ENCODE measurements at places on chromosomes 5 and 9.

GRCh38 chr9:115340314-115340713, 222.4 kb upstream of the TNC start:
- no peak for DNase-seq

DNA sequence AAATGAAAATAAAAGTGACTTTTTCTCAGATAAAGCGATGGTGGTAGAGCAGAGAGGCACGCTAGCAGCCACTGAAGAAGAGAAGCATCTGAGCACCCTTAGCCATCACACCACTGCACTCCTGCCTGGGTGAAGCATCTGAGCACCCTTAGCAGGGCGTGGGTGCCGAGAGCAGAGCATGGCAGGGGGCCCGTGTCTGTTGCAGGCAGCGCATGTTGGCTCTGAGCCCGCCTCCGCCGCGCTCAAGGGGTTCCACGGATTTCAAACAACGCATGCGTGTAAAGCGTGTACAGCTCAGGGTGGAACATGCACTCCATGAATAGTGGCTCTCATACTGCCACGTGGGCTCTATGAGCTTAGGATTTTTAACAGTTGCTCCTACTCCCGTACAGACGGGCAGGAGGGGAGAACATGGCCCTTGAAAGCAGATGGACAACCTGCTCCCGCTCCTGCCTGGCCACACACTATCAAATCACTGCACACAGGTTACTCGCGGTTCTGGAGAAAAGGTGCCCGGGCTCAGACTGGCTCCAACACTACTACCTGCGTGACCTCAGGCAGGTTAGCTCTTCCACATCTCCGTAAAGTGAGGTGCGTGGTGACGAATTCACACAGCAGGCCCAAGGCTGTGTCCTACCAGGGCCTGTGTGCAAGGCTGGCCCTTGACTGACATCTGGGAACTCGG, 12.1 kb downstream of the LRRC14B start:
- DNase-seq, result no peak

DNA sequence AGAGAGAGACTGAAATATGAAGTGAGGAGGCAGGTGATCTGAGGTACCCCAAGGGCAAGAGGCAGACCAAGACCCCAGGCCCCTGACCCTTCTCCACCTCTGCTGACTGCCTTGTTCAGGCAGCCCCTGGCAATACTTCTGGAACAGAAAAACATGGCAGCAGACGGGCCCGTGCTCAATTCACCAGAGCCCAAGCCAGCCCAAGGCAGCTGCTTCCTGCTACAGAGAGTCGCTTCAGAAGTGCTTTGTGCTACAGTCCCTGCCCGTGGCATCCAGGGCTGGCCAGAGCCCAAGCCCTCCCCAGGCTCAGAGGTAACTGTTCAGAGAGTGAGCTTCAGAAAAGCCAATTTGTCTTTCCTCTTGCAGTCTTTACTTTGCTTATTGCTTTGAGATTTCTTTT, 151.4 kb upstream of the FSTL4 start:
- no peak for DNase-seq

DNA sequence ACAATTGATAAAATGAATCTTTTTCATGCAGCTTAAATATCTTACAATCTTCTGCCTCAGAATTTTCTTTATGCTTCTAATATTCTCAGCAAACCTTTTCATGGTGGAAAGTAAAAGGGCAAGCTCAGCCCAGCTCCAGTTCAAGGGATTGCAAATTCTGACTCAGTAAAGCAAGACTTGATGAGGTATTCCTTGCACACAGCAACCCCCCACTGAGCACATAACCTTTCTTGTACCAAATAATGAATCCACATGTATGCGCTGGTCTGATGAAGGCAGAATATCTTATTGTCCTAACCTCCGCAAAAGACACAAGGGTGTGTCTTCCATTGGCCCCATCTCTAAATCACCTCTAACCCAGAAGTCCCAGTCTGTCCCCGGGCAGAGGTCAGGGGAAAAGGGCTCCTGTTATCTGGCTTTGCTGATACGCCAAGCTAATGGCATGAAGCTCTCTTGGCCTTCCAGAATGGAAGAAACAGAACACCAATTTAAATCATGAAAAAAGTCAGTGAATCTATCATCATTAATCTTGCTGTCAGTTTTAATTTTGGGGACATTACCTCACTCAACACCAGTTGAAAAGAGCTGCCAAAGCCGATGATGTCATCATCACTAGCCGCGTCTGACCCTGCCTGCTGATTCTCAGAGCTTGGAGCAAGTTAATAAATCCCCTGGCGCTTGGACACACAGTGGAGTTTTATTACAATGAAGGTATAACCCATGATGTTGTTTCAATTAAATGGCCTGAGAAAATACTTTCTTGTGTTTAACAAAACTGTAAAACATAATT, 592.5 kb upstream of the CLINT1 start:
- no peak for DNase-seq

DNA sequence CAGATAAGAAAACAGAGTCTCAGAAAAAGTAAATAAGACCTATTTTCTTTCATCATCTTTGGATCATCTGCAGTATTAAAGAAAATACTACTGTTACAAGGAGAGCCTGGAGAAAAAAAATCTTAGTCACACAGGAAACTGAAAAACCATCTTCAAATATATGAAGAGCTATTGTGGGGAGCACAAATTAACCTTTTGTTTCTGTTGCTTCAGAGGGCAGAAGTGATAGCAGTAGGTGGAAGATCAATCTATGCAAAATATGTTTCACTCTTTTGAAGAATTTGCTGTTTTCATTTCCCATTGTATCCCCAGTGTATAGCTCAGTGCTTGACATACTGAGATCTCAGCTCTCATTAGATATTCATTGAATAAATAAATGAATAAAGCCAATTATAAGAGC, 13.1 kb upstream of the CEMIP2 start:
- no peak for DNase-seq

DNA sequence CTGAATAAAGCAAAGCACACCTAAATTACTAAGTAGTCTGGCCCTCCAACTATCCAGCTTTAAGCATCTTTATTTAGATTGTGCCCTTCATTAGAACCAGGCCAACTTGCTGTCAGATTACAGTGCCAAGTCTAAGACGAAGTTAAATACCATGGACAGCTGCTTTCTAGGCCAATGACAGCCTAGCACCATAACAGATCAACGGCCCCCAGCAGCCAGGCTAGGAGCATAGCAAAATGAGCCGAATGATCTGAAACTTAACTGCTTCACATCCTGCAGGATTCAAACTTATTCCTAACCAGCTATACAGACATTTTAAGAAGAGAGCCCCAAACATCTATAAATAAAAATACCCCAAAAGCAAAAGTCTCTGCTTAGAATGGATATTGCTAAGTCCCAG, 6.8 kb downstream of the SLC24A2 start:
- peak; percentile 9 for DNase-seq

GRCh38 chr5:146218168-146218567, 14.8 kb downstream of the RBM27 start:
- no peak for DNase-seq

DNA sequence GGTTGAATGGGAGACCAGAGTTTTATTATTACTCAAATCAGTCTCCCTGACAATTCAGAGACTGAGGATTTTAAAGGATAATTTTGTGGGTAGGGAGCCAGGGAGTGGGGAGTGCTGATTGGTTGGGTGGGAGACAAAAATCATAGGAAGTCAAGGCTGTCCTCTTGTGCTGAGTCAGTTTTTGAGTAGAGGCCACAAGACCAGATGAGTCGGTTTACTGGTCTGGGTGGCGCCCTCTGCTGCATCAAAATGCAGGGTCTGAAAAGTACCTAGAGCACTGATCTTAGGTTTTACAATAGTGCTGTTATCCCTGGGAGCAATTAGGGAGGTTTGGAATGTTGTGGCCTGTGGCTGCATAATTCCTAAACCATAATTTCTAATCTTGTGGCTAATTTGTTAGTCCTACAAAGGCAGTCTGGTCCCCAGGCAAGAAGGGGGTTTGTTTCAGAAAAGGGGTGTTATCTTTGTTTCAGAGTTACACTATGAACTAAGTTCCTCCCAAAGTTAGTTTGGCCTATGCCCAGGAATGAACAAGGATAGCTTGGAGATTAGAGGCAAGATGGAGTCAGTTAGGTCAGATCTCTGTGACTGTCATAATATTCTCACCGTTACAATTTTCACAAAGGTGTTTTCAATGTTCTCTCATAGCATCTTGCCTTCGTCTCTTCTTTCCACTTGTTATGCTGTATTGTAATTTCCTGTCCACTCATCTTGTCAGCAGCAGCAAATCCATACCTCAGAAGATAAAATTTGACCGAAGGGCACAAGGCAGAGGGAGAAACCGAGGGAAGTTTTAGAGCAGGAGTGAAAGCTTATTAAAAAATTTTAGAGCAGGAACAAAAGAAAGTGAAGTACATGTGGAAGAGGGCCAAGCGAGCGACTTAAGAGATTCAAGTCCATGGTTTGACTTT, 59.2 kb upstream of the CLINT1 start:
- peak; percentile 4 for DNase-seq

GRCh38 chr9:36940881-36941280, 93.2 kb downstream of the PAX5 start:
- no peak for DNase-seq

All from substantia nigra (tissue), 51 donors.